ENCODE measurements at places on chromosomes 6 and 20. TPM values are rescaled to one million over a fixed set of nuclear protein-coding genes. Genes with fewer than 3 reads are reported as not detected.

ASIP gene
- total RNA-seq: not detected

KHDC1L gene
- total RNA-seq: 0.67 TPM

TTLL9 gene
- total RNA-seq: not detected

PTGIS gene
- total RNA-seq: not detected

DNA sequence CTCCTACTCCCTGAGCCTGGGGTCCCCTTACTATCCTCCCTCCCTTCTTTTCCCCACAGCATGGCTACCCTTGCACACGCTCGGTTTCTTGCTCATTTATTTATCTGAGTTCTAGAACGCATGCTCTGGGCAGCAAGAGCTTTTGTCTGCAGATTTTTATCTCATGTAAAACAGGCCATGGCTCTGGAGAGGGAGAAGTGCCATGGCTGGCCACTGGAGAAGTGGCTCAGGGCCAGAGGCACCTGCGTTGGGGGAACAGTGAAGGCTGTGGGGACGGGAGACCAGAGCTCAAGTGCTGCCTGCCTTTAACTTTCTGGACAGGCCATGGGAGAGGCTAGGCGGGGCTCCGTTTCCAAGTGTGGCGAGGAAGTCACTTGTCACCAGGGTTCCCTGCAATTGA, 177.7 kb upstream of the SULF2 start:
- H3K27ac ChIP-seq: no peak overlapping the region
- no peaks in the 10 kb centered on the region for H3K27me3 ChIP-seq
- H3K36me3 ChIP-seq: no peaks in the 10 kb centered on the region
- no peaks in the 10 kb centered on the region for H3K4me1 ChIP-seq
- no peak for DNase-seq

DNA sequence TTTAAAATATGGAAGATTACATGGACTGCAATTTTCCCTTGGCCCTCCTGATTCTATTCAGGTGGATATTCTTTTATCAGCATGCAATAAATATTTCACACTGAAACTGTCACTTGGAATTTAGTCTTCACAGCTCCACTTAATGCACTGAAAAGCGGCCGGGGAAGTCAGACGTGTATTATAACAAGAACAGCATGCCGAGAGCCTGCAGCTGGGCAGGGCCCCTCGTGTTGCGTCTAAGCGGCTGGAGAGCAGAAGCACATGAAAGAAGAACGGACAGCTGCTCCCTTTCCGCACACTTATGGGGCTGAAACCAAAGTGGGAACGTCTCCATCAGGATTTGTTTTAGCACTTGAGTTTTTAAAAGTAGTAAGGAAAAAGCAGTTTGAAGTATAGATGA, 57.2 kb downstream of the LYRM4 start:
- DNase-seq: no peak
- peaks cover 2% of the 10 kb centered on the region for H3K36me3 ChIP-seq
- H3K27ac ChIP-seq: no peak overlapping the region
- no peaks in the 10 kb centered on the region for H3K27me3 ChIP-seq
- no peak overlapping the region for H3K4me3 ChIP-seq

- no peaks in the 10 kb centered on the region for H3K4me1 ChIP-seq
- DNase-seq: no peak
- no peaks in the 10 kb centered on the region for H3K27me3 ChIP-seq
- no peak overlapping the region for H3K4me3 ChIP-seq
These were observed 454.3 kb upstream of the SPTLC3 start for GRCh38 chr20:12554426-12554825.

- no peak overlapping the region for H3K4me3 ChIP-seq
- no peaks in the 10 kb centered on the region for H3K27me3 ChIP-seq
- no peaks in the 10 kb centered on the region for H3K4me1 ChIP-seq
- DNase-seq: no peak
- no peaks in the 10 kb centered on the region for H3K36me3 ChIP-seq
- H3K27ac ChIP-seq: no peak overlapping the region
These were observed 177.2 kb upstream of the DTNBP1 start for GRCh38 chr6:15839969-15840541.

- H3K27me3 ChIP-seq: no peaks in the 10 kb centered on the region
- DNase-seq: no peak
- no peaks in the 10 kb centered on the region for H3K4me1 ChIP-seq
- H3K27ac ChIP-seq: no peak overlapping the region
- H3K4me3 ChIP-seq: no peak overlapping the region
These were observed 512.8 kb upstream of the EPHA7 start for GRCh38 chr6:93932175-93932574.

GRCh38 chr6:73558624-73559398, 38.0 kb upstream of the EEF1A1 start:
- no peaks in the 10 kb centered on the region for H3K27me3 ChIP-seq
- no peak overlapping the region for H3K27ac ChIP-seq
- H3K4me1 ChIP-seq: no peaks in the 10 kb centered on the region
- no peak for DNase-seq
- no peak overlapping the region for H3K4me3 ChIP-seq

- no peak overlapping the region for H3K27ac ChIP-seq
- H3K27me3 ChIP-seq: peaks cover 12% of the 10 kb centered on the region
- peaks cover 8% of the 10 kb centered on the region for H3K4me1 ChIP-seq
- no peak for DNase-seq
- no peak overlapping the region for H3K4me3 ChIP-seq
- H3K36me3 ChIP-seq: no peaks in the 10 kb centered on the region
These were observed 5.3 kb upstream of the SULF2 start for GRCh38 chr20:47790580-47790965.

DNA sequence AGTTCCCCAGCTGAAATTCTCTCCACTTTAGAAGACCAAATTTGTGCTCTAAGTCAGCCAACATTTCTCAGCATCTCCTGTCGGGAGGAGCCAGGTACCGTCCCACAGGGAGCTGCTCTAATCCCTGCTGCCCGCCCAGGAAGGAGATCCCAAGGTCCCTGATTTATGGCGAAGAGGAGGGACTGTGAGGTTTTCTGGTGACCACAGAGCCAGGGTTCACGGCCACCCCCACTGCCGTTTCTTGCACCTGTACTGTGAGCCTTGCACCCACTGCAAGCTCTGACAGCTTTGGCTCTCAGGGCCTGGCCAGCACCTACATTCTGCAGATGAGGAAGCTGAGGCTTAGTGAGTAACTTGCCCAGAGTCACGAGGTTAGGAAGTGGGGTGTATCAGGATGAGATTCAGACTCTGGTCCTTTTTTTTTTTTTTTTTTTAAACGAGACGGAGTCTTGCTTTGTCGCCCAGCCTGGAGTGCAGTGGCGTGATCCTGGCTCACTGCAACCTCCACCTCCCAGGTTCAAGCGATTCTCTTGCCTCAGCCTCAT, 34.9 kb downstream of the FOXC1 start:
- H3K36me3 ChIP-seq: no peaks in the 10 kb centered on the region
- H3K4me1 ChIP-seq: no peaks in the 10 kb centered on the region
- H3K4me3 ChIP-seq: no peak overlapping the region
- no peak overlapping the region for H3K27ac ChIP-seq
- no peaks in the 10 kb centered on the region for H3K27me3 ChIP-seq

GRCh38 chr6:49468042-49468441, 4.9 kb downstream of the CENPQ start:
- DNase-seq: no peak
- H3K27ac ChIP-seq: no peak overlapping the region
